ENCODE measurements at places on chromosomes 4 and X. TPM values are rescaled to one million over a fixed set of nuclear protein-coding genes. Genes with fewer than 3 reads are reported as not detected.

- DNase-seq, result no peak
These were observed 47.8 kb downstream of the TMA16 start for GRCh38 chr4:163542275-163542674.

DNA sequence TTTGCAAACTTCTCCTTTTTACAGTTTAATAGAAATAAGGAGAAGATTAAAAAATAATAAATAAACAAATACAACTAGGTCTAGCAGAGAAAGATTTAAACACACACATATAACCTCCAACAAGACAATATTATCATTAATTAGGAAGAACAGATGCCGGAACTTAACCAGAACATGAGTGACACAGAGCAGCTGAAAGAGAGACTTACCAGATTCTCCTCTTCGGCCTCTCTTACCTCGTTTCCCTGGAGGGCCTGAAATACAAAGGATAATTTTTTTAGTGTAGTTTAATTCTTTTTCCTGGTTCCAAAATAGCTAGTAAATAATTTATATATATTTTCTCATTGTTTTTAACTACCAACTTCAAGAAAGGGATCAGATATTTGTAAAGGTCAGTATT is 252.5 kb downstream of the COL25A1 start:
- no peak for DNase-seq

DNA sequence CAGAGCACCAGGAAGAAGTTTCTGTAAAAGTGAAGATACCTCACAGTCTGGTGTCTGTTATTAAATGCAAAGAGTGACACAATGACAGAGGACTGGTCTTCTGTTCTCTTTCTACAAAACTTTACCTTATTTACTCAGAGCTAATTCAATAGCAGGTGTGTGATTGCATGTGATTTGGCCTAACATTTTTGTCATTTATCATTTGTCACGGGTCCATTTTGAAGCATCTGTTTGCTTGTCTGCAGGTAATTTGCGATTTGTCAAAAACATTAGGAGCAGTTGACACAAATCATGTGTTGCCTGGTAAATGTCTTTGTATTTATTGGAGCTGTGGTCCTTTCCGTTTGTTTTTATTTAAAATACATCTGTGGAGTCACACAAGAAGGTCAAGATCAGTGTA is 1232.4 kb downstream of the STIM2 start:
- no peak for DNase-seq

DNA sequence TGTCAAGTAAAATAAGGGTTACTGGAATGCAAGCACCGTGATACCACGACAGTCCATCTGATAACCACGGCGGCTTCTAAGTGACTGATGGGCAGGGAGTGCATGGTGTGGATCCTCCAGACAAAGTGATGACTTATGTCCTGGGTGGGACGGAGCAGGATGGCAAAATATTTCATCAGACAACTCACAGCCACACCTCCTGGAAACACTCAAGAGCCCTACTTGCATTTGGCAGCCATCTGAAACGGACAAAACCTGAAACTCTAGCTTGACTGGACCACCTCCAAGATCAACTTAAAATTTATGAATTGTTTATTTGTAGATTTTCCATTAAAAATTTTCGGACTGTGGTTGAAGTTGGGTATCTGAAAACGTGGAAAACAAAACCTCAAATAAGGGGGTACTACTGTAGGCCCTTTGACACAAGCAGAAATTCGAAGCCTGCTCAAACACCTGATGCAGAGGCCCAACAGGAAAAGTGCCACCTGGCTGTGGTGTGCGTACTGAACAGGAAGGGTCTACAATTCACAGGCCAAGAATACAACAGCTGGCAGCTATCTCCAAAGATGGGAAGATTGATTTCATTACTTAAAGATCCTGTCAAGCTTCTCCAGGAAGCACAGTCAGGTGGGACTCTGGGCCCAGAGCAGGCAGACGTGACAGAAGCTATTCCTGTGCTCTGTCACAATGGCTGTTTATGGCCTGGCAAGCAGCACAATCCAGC is 26.0 kb downstream of the LRIT3 start:
- no peak for DNase-seq

DNA sequence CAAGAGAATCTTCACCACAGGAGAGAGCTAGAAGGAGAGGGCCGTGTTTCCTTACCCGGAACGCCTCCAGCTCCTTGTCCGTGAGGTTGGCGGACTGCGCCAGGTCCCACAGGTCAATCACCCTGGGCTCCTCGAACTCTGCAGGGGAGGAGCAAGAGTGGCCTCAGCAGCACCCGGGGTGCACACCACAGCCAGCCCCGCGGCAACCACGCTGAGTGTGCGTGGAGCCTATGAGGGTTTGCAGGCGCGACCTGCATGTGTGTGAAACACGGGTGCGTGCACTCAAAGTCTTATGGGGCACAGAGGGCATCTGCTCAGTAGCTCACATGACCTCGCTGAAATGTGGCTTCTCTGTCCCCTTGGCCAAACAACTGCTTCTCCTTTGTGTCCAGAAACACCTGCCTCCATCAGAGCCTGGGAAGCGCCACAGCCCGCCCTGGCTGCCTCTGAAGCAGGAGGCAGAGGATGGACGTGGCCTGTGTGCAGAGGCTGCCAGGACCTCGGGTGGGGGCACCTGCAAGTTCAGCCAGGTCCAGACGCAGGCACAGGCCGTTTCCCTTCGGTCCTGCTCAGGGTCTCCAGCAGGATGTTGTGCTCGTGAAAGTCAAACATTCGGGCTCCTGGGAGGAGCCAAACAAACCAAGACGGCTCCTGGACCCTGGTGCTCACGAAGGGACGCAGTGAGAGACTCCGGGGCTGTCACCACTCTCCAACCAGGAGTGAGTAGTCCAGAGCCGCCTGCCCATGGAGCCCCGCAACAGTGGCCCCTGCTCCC is 16.0 kb downstream of the LRPAP1 start:
- no peak for DNase-seq

DNA sequence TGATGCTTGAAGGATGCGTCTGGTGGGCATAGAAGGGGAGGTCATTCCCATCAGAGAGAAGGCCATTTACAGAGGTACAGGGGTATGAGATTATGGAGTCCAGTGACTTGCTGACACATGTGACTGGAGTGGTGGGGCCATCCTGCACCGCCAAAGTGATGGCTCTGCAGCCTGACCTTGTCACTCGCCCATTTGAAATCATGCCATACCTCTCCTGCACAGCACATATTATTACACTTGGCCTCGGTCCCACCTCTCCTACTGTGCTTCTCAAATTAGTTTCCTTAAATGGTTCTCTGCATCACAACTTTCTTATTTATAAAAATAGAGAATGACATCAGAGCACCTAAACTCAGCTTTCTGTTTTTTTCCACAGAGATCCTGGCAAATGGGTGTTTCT is 60.7 kb upstream of the HAND2 start:
- DNase-seq, result no peak

CCKAR gene
- not detected for total RNA-seq

FUNDC1 gene
- 9.7 TPM for total RNA-seq

Measured in pulmonary artery endothelial cell (primary cell).